Stimulated activated CD4-positive, alpha-beta T cell treated with anti-CD3 and anti-CD28 coated beads, Interleukin-1b, Interleukin-23, amount 100 ng/mL, for 4 hours (primary cell): ENCODE measurements at places on chromosomes 2 and 18.

- DNase-seq, result no peak
These were observed 22.6 kb downstream of the CROCC2 start for GRCh38 chr2:240928476-240929363.

DNA sequence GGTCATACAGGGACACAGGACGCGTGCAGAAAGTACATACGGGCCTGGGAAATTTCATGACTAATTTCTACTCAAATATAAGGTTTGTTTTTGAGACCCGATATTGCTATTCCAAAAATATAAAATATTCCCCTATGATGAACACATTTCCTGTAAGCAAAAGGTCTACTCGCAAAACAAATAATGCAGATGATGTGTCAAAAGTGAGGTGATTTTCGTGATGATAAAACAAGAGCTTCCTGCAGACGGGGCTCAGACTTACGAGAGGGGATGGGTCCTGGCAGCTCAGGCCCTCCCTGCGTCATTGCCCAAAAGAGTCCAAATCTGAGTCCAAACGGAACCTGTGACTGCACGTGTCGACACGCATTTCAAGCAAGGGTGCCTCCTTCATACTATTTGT is 62.7 kb downstream of the MBP start:
- DNase-seq, result no peak

- DNase-seq, result no peak
These were observed 233.4 kb downstream of the NDUFA10 start for GRCh38 chr2:239791526-239792404.

GRCh38 chr2:164937864-164938401 is 17.4 kb downstream of the SLC38A11 start:
- DNase-seq, result no peak

GRCh38 chr2:83565181-83565580 is 893.9 kb downstream of the SUCLG1 start:
- DNase-seq, result no peak

DNA sequence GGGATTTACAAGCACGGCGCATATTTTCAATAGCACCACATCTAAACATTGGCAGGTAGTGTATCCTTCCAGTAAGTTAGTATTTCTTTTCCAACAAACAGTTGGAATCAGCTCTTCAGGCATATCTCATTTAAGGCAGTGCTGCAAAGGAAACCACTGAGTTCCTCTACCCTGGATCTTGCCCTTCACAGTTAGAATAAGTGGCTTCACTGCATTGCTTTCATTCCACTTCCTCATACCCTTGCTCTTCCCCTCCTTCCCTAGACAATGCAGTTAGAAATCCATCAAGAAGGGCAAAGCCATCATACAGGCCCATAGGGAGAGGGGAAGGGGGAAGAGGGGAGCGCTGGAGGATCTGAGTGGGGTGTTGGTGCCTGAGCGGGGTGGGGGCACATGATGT is 173.7 kb downstream of the FBXO15 start:
- DNase-seq, result no peak

DNA sequence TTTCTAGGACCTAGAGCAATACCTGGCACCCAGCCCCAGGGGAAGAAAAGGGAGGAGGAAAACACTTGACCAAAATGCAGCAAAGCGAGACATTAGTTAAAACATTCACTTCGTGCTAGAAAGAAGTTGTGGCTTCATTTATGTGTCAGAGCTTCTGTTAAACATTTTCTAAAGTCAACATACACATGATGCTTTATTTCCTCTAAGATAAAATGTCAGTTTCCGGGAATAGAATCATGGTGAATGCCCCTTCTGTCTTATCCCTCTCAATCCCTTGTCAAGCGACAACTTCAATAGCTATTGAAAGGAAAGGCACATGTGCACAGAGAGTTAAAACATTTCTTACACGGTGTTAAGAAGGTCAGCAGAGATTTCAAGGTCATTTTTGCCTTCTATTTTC is 404.6 kb upstream of the CWC22 start:
- no peak for DNase-seq

- no peak for DNase-seq
These were observed 192.5 kb upstream of the FOSL2 start for GRCh38 chr2:28199995-28200679.

DNA sequence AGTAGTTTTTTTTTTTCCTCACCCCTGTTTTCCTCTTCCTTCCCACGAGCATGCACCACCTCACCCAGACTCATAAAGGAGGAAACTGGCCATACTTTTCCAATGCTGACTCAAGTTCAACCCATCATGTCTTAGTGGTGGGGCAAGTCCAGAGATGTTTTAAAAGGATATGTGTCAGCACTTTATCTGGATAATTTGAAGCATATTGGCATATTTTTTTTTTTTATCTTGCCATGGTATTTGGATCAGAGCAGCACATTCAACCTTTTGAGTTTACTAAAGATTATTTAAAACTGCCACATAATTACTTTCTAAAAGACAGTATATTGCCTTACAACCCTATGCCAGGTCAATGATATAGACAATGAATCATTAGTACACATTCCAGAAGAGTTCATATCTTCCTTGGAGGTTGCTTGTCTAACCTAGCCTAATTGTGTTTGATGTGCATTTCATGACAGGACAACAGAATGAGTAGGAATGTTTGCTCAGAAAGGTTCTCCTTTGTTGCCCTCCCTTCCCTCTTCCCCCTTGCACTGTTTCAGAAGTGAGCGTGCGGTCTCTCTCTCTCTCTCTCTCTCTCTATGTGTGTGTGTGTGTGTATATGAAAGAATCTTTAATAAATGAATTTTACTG is 950.7 kb upstream of the FAM98A start:
- DNase-seq, result no peak

DNA sequence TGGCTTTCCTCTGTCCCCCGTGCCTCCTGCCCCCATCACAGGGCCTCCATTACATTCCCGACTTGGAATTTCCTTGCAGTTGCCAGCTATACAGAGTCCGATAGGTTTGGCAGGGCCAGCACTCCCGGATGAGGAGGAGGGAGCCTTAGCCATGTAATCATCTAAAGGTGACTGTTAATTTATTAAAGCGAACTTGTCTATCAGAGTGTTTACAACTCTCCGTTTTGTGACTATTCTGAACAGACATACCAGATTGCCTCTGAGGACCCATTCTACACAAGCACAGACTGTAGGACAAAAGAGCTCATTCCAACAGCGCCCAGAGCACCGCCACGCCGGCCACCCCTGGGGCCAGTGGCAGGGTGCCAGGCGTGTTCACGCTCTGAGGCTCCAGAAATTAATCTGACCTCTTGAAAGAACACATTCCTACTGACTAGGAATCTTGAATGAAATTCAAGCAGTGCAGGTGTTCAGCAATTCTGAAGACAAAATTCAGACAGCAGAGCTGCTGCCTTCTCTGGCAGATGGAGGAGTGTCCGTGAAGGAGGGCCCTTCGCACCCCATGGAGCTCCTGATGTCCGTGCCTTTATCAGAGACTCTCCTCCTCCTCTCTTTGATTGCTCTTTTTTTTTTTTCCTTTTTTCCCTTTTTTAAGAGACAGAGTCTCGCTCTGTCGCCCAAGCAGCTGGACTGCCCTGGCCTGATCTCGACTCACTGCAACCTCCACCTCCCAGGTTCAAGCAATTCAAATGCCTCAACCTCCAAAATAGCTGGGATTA is 58.1 kb upstream of the RALBP1 start:
- no peak for DNase-seq

- DNase-seq, result no peak
These were observed 101.2 kb downstream of the PTPN4 start for GRCh38 chr2:119860924-119861323.

GRCh38 chr2:211103989-211104388 is 547.6 kb downstream of the CPS1 start:
- no peak for DNase-seq
